Activated CD4-positive, alpha-beta T cell treated with anti-CD3 and anti-CD28 coated beads, Interleukin-2, amount 50 U/mL, for 24 hours (primary cell): ENCODE measurements at places on chromosomes 5 and 9.

GRCh38 chr5:174694611-174695010 lies 29.8 kb upstream of the MSX2 start:
- no peak for DNase-seq

GRCh38 chr5:78495800-78496199 lies 135.4 kb downstream of the SCAMP1 start:
- DNase-seq, result no peak

DNA sequence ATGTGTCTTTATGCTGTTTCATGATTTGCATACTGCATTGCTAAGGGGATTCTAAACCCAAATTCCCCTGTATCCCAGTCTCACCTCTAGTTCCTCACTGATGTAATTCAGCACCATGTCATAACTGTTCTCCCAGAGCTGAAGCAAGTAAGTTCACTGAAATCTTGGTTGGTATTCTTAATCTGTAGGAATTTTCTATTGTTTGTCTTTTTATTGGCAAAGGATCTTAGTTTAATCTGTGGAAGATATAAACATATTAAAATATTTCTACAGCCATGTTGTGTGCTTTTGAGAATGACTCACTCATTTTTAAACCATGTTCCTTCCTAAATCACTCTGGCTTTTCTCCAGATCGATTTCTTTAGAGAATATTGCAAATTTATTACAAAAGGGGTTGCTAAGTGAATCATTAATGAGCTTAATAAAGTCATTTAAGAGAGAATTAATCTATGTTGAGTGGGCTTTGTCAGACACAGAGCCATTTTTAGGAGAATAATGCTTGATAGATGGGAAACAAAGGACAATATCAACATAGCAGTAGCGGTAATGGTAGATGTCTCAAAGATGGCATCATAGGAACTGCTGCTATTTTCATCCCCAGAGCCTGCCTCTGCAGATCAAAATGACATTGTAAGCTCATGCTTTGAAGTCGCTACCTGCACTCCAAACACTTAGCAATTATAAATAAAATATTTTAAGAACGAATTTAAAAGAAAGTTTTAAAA lies 110.0 kb downstream of the ENC1 start:
- DNase-seq, result no peak

GRCh38 chr5:10337986-10338385 lies 15.5 kb upstream of the MARCHF6 start:
- DNase-seq, result no peak

DNA sequence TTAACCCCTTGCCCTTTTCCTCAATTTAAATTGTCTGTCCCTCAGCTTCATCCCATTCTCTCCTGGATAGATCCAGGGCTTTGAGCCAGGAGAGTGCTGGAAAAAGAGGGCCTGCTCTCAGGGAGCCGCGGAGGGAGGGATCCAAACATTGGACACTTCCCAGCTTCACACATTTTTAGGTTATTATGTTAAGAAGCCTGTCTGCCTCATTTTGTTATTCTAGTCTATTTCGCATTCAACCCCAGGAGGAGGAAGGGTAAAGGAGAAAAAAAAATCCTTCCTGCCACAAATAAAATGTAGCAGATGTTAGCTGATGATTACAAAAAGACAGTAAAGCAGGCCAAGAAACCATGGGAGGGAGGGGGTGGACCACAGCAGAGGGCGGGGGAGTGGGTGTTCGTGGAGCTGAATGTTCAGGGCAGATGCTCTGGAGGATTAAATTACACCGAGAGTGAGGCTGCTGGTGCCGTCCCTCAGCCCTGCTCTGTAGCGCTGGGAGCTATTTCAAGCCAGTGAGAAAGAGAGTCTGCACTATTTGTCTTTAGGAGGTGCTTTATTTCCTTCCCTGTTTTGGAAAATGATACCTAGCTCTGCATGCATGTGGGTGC lies 60.6 kb upstream of the ZFR start:
- DNase-seq, result no peak

DNA sequence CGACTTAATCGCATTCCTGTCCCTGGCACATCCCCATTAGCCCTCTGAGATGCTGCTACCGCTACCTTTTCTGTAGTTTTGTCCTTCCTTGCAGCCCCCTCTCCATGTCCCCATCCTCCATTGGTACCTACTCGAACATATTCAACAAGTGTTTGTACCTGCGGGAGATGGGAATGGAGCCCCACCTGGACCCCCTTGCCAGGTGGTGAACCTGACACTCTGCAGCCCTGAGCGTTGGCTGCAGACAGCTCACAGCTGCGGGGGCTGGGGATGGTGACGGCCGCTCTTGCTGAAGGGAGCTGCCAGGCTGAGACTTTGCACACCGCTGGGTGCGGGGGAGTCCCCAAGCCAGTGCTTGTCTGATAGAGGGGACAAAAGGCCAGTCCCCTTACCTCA lies 96.3 kb upstream of the DAP start:
- no peak for DNase-seq

- no peak for DNase-seq
These were observed 12.6 kb upstream of the TNIP1 start for GRCh38 chr5:151093476-151093889.

DNA sequence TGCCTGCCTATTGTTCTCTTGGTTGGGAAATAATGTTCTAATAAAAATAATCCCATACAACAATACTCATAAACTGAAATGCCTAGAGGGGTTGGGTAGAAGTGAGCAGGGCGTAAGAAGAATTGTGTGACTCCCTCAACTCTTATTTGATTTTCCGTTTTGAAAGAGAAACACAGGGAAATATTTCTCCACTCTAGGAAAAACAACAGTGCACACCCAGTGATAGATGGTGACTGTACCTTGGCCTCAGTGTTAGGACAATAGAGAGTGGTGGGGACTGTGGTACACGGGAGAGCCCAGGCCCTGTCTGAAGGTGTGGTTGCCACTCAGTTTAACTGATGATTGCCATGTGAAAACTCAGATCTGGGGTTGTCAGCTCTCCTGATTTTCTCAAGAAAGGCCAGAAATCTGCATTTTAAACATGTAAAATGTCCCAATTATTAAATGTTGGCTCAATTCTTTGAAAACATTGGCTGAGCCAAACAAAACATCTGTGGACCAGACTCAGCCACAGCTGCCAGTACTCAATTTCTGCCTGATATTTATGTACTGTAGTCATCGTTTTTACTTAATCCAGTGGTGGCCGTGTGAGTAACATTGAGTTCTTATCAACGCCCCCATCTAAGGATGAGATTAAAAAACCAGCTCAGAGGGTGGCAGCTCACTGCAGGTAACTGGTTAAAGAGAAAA lies 103.8 kb upstream of the ZNF618 start:
- DNase-seq, result no peak
